Tibial nerve (tissue), 4 donors: ENCODE measurements at places on chromosomes 5 and 9. TPM values are rescaled to one million over a fixed set of nuclear protein-coding genes. Genes with fewer than 3 reads are reported as not detected.

LHFPL2 gene
- 48.9 TPM for total RNA-seq

DNA sequence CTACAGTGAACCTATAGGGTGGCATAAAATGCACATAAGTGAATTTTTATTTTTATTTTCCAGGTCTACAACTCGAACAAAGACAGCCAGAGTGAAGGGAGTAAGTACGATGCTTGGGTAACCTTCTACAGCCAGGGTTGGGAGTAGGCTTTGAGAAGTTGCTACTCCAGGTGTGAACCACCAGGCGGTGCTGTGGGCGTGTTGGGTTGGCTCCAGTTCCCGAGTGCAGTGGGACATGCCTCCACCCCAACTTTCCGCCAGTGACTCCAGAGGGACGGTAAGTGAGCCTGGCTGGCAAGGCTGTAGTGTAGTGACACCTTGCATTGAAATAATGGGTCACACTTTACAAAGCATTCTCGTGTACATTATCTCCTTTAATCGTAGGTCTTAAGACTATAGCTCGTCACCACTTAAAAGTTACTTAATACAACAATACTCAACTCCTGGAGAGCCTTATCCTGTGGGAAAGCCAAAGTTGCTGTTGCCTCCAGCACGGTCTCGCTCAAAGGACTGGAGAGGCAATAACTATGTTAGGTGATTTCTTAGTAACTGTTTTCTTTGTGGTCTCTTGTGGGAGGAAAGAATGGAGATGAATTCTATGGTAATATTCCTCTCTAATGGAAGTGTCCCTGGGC is 244.0 kb downstream of the ARHGAP26 start:
- no peak overlapping the region for H3K4me3 ChIP-seq
- no peak overlapping the region for H3K27ac ChIP-seq
- H3K4me1 ChIP-seq: peaks cover 4% of the 10 kb centered on the region
- DNase-seq: no peak
- H3K27me3 ChIP-seq: no peaks in the 10 kb centered on the region
- H3K36me3 ChIP-seq: peaks cover 30% of the 10 kb centered on the region

GRCh38 chr5:154237946-154238345 is 47.4 kb downstream of the GALNT10 start:
- no peak overlapping the region for H3K27ac ChIP-seq
- H3K4me1 ChIP-seq: no peaks in the 10 kb centered on the region
- no peak for DNase-seq

DNA sequence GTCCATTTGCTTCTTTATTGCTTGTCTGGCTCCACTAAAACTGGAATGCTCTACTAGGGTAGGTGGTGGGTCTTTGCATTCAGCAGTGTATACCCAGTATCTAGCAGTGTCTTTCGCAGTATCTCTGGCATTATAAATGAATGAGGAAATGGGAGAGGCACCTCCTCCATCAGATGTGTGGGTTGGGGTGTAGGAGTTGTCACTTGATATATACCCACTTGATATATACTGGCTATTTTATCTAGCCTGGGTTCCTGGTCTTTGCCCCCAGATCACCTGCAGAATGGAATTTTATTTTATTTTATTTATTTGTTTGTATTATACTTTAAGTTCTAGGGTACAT is 208.5 kb downstream of the PARP8 start:
- no peak overlapping the region for H3K4me3 ChIP-seq
- no peaks in the 10 kb centered on the region for H3K27me3 ChIP-seq
- DNase-seq: no peak
- H3K27ac ChIP-seq: no peak overlapping the region

DNA sequence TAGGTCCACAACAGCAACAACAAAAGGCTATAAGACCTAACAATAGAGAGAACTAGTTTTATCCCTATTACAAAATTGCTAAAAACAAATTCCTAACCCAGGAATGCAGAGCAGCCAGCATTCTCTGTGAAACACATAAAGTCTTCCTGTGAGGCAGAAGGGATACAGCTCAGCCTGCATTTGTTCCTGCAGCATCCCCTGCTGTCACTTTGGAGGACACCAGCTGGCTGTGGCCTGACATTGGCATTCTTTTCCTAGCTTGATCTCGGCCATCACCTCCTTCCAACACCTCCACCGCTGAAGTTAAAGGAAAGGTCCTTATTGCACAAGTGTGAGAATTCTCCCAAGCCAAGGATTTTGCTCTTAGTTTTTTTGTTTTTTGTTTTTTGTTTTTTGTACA is 186.1 kb downstream of the SNCAIP start:
- no peak overlapping the region for H3K27ac ChIP-seq
- no peaks in the 10 kb centered on the region for H3K4me1 ChIP-seq
- no peak for DNase-seq
- H3K4me3 ChIP-seq: no peak overlapping the region
- no peaks in the 10 kb centered on the region for H3K36me3 ChIP-seq

ECSCR gene
- 12.8 TPM for total RNA-seq

DNA sequence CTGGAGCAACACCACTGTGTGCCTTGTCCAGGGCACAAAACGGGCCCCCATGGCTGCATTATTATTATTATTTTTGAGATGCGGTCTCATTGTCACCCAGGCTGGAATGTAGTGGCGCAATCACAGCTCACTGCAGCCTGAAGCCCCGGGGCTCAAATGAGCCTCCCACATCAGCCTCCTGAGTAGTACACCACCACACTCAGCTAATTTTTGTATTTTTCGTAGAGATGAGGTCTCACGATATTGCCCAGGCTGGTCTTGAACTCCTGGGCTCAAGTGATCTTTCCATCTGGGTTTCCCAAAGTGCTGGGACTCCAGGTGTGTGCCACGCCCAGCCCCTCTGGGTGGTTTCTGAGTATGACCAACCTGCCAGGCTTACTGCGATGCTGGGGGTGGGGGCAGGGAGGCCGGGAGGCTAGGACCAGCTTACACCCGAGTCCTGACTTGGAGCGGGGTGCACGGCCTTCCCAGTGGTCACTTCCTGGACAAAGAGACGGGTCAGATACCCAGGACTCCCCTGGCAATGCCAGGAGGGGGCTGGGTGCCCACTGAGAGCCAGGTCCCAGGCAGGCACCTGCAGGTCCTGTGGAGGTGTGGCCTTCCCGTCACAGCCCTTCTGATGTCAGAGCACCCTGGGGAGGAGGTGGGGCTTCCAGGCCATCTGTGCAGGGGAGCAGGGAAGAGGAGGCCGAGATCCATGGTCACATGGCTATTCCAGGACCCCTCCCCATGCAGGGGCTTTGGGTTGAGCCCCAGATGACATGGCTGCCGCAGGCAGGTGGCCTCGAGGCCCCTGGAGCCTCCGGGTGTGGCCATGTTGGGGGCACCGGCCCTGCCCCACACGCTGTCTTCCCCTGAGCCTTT is 8.3 kb upstream of the NRARP start:
- H3K27ac ChIP-seq: peak overlapping the region; percentile 51
- H3K36me3 ChIP-seq: no peaks in the 10 kb centered on the region
- no peak for DNase-seq
- peaks cover 32% of the 10 kb centered on the region for H3K4me1 ChIP-seq

KLHL3 gene
- 35.7 TPM for total RNA-seq

GDNF gene
- total RNA-seq: not detected

- no peak overlapping the region for H3K27ac ChIP-seq
- no peaks in the 10 kb centered on the region for H3K36me3 ChIP-seq
- H3K27me3 ChIP-seq: no peaks in the 10 kb centered on the region
- peaks cover 3% of the 10 kb centered on the region for H3K4me1 ChIP-seq
- no peak overlapping the region for H3K4me3 ChIP-seq
- DNase-seq: no peak
Measured at GRCh38 chr5:52994266-52994665, 5.1 kb downstream of the ITGA2 start.

- no peak overlapping the region for H3K27ac ChIP-seq
- DNase-seq: no peak
- no peak overlapping the region for H3K4me3 ChIP-seq
- H3K36me3 ChIP-seq: no peaks in the 10 kb centered on the region
- H3K27me3 ChIP-seq: no peaks in the 10 kb centered on the region
Measured at GRCh38 chr5:103362211-103362610, 103.6 kb downstream of the MACIR start.

- no peak overlapping the region for H3K4me3 ChIP-seq
- DNase-seq: peak; percentile 66
- no peaks in the 10 kb centered on the region for H3K27me3 ChIP-seq
- peak overlapping the region; percentile 71 for H3K27ac ChIP-seq
Measured at GRCh38 chr9:94681508-94681907, 42.2 kb upstream of the FBP1 start.

GRCh38 chr9:86700629-86701028 is 246.7 kb downstream of the GAS1 start:
- H3K4me3 ChIP-seq: no peak overlapping the region
- no peaks in the 10 kb centered on the region for H3K36me3 ChIP-seq
- DNase-seq: no peak
- H3K4me1 ChIP-seq: no peaks in the 10 kb centered on the region

GRCh38 chr5:131749138-131749537 is 47.7 kb downstream of the FNIP1 start:
- no peaks in the 10 kb centered on the region for H3K36me3 ChIP-seq
- no peaks in the 10 kb centered on the region for H3K4me1 ChIP-seq
- H3K27ac ChIP-seq: no peak overlapping the region
- no peak overlapping the region for H3K4me3 ChIP-seq
- DNase-seq: no peak
- no peaks in the 10 kb centered on the region for H3K27me3 ChIP-seq

MPDZ gene
- total RNA-seq: 53.7 TPM

DNA sequence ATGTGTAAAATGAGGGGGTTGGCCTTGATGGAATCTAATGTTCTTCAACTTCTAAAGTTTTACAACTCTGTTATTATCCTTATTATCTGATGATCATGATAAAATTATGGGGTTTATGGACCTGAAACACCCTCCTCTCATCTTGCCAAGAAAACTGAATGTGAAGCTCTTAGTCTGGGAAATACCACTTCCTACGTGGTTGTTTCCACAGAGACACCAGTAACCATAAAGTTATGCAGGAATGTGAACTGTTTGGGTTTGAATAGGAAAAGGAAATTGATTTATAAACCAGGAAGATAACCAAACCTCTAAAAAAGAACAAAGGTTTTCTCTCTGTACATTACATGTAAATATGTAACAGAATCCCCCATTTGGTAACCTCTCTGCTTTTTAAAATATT is 28.3 kb upstream of the RAI14 start:
- no peak overlapping the region for H3K4me3 ChIP-seq
- H3K4me1 ChIP-seq: no peaks in the 10 kb centered on the region
- H3K36me3 ChIP-seq: no peaks in the 10 kb centered on the region
- no peaks in the 10 kb centered on the region for H3K27me3 ChIP-seq
- DNase-seq: no peak

GRCh38 chr5:154811239-154811638 is 39.2 kb downstream of the FAXDC2 start:
- DNase-seq: no peak
- peak overlapping the region; percentile 37 for H3K27ac ChIP-seq
- H3K4me1 ChIP-seq: peaks cover 8% of the 10 kb centered on the region
- no peaks in the 10 kb centered on the region for H3K27me3 ChIP-seq
- H3K36me3 ChIP-seq: peaks cover 34% of the 10 kb centered on the region

GRCh38 chr5:23717486-23717885 is 210.1 kb downstream of the PRDM9 start:
- no peaks in the 10 kb centered on the region for H3K27me3 ChIP-seq
- no peaks in the 10 kb centered on the region for H3K4me1 ChIP-seq
- H3K27ac ChIP-seq: no peak overlapping the region
- no peaks in the 10 kb centered on the region for H3K36me3 ChIP-seq
- no peak for DNase-seq

OR1N2 gene
- not detected for total RNA-seq

GRCh38 chr5:83900306-83900705 is 179.7 kb upstream of the HAPLN1 start:
- no peak overlapping the region for H3K4me3 ChIP-seq
- no peaks in the 10 kb centered on the region for H3K36me3 ChIP-seq
- DNase-seq: no peak
- no peak overlapping the region for H3K27ac ChIP-seq

C9orf50 gene
- total RNA-seq: 0.90 TPM

- no peak overlapping the region for H3K27ac ChIP-seq
- peaks cover 6% of the 10 kb centered on the region for H3K4me1 ChIP-seq
- H3K36me3 ChIP-seq: no peaks in the 10 kb centered on the region
- no peak for DNase-seq
Measured at GRCh38 chr9:137757613-137758029, 120.0 kb upstream of the CACNA1B start.

GRCh38 chr5:2989517-2989916 is 238.0 kb upstream of the IRX2 start:
- H3K4me3 ChIP-seq: no peak overlapping the region
- no peaks in the 10 kb centered on the region for H3K27me3 ChIP-seq

- H3K4me1 ChIP-seq: peaks cover 5% of the 10 kb centered on the region
- H3K27ac ChIP-seq: no peak overlapping the region
- H3K4me3 ChIP-seq: no peak overlapping the region
- no peak for DNase-seq
- H3K36me3 ChIP-seq: peaks cover 41% of the 10 kb centered on the region
Measured at GRCh38 chr9:132881826-132882225, 3.1 kb downstream of the SPACA9 start.

GRCh38 chr9:116951588-116952435 is 264.7 kb downstream of the TRIM32 start:
- no peaks in the 10 kb centered on the region for H3K27me3 ChIP-seq
- H3K27ac ChIP-seq: no peak overlapping the region
- no peaks in the 10 kb centered on the region for H3K36me3 ChIP-seq

- H3K27ac ChIP-seq: no peak overlapping the region
- no peak for DNase-seq
- no peaks in the 10 kb centered on the region for H3K4me1 ChIP-seq
Measured at GRCh38 chr5:143898916-143899591, 87.1 kb downstream of the HMHB1 start.

DNM1 gene
- total RNA-seq: 50.4 TPM

DNA sequence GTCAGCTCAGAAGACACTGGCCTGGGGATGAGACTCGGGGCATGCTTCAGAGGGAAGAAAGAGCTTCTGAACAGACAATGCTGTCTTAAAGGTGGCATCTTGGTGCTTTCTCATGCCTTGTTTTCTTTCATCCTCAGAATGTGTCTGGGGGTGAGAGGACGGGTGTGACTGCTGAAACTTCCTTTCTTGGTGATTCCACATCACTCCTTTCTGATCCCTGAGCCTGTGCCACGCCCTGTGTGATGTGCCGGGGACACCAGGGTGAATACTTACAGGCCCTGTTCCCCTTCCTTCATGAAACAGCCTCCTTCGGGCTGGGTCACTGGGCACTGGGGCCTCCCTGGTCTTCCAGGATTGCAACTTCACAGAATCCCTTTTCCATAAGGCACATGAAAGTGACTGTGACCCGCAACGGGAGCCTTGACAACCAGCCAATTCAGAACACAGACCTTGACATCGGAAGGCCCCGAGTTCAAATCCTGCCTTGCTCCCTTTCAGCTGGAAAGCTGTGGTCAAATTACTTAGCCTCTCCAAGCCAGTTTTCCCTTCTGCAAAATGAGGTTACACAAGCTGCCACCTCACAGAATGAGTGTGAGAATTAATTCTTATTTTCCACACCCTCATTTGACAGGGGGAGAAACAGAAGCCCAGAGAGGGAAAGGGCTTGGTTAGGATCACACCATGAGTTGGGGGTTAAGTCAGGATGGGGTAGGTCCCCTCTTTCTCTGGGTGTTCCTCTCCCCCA is 44.1 kb upstream of the IL17B start:
- no peak for DNase-seq
- no peaks in the 10 kb centered on the region for H3K36me3 ChIP-seq
